ENCODE measurements at places on chromosomes 3 and 15.

- DNase-seq: peak; percentile 7
Measured at GRCh38 chr3:128559486-128560225, 66.7 kb upstream of the GATA2 start.

- no peak for DNase-seq
Measured at GRCh38 chr3:154168998-154169795, 48.0 kb downstream of the ARHGEF26 start.

GRCh38 chr3:25820366-25820765 is 30.5 kb downstream of the OXSM start:
- DNase-seq: no peak

DNA sequence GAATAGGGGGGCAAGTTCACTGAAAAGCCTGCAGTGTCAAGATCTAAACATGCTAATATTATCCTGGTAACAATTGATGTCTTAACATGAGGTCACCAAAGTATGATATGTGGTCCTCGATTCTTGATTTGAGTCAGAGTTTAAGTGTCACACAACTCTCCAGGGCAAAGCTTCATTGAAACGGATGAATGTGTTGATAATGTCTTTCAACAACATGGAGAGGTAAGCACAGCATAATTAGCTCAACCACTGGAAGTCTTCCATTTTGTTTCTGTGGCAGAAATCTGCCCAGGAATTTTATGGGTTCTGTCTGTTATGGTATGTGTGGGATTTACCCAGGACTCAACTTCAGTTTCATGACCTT is 591.5 kb downstream of the ZNF385D start:
- DNase-seq: no peak

DNA sequence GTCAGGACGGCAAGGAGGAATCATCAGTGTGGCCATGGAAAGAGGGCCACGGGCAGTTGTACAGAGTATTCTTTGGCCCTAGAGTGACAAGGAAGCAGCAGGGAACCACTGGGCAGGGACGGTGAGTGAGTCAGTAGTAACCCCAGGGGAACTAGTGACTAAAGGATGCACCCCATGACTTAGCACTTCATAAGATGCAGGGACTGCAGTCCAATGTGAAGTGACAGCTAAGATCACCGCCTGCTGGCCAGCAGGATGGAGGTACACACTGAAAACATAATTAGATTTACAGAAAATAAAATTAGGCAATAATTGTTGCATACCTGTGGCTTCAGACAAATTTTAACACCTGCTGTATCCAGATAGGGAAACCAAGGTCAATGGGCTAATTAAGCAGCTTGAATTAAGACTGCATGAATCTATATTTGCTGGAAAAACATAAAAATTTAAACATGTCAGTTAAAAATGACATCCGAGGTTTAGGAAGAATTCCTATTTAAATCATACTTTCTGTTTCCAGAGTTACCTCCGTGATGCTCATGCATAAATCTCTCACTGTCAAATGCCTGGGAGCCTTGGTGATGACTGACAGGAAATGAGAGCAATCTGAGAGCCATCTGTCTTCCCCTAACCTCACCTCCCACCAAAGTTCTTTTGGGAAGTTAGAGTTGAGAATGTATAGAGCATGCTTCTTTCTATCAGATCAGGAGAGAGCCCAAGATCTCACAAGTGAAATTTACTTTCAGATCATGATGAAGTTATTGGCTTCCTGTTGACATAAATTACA is 56.5 kb downstream of the DCLK3 start:
- DNase-seq: no peak

- no peak for DNase-seq
Measured at GRCh38 chr3:124491098-124491497, 239.2 kb upstream of the UMPS start.

DNA sequence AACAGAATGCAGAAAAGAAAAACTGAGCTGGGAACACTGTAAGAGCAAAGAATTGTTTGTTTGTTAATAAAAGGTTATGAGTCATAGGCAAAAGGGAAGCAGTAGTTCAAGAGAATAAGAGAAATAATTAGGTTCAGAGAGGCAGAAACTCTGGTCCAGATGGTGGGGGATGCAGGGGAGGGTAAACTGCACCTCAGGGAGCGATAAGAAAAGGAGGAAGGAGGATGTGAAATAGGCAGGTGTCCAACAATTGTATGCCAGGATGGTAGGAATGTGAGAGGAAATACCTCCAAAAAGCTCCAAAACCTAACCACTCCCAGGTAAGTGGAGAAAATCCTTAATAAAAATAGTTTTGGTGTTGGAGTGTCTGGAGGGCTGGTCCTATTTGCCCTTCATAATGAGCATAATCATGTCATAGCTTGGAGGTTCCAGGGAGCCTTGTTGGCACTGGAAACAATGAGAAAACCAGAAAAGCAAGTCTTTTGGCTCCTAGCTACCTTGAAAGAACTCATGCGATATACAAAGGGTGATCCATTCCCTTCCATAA is 405.4 kb upstream of the TBL1XR1 start:
- DNase-seq: no peak

- DNase-seq: no peak
Measured at GRCh38 chr15:95497634-95498033, 832.9 kb upstream of the NR2F2 start.

DNA sequence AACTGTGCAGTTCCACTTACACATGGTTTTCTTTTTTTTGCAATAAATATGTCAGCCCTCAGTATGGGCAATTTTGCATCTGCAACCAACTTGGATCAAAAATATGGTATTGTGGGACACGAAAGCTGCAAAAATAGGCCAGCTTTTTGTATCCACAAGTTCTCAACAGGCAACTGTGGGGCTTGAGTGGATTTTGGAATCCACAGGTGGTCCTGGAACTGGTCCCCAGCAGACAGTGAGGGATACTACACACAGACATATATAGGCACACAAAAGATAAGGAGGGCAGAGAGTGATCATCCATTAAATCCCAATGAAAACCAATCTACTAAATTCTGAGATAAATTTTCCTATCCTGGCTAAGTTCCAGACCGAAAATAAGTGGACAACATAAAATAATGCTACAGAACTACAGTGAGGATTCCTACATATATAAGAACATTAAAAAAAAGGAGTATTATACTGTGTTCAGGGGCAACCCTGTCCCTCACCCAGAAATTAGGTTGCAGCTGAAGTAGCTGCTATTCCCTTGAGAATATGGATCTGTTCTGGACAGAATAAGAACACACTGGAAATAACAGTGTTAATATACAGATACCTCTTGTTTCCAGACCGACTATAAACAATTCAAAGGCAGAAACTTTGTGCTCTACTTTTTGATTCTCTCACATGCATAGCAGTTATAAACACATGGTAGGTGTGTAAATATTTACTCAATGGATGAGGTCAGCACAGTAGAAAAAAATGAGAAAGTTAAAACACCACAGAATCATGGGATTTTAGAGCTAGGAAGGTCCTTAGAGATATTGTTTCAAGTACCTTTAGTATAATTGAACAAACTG is 25.4 kb downstream of the DENND4A start:
- no peak for DNase-seq

- no peak for DNase-seq
Measured at GRCh38 chr3:98536456-98537017, 4.8 kb downstream of the GPR15 start.

DNA sequence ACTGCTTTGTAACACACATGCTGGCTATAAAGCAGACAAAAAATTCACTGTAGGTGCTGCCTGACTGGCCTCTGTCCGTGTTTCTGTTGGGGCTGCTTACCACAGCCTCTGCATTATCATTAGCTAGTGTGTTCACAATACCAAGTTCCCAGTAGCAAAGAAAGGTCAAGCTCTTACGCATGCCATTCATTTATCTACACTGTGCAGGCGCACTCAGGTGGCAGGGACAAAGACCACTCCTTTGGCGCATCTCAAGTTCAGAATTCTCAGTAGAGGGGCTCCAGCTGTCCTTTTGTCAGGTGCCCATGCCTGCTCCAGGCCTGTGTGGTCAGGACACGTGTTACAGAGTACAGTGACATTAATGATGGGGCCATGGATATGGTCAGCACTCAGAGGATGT is 22.3 kb downstream of the MLH1 start:
- DNase-seq: no peak

- DNase-seq: no peak
Measured at GRCh38 chr15:31457631-31458526, 131.2 kb downstream of the KLF13 start.

- DNase-seq: no peak
Measured at GRCh38 chr3:161879470-161879869, 382.9 kb downstream of the OTOL1 start.

DNA sequence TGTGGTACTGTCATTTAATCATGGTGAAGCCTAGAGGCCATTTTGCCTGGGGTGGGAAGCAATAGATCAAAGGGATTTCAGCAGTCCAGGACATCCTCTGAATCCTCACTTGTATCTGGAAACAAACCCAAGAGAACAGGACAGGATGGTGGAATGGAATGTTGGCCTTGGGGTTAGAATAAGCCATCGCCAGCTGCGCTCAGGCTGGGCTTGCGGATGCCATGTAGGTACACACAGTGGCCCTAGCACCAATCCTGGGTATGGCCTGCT is 76.5 kb upstream of the ALDH1A3 start:
- no peak for DNase-seq

GRCh38 chr3:121493431-121493830 is 52.4 kb downstream of the POLQ start:
- no peak for DNase-seq

DNA sequence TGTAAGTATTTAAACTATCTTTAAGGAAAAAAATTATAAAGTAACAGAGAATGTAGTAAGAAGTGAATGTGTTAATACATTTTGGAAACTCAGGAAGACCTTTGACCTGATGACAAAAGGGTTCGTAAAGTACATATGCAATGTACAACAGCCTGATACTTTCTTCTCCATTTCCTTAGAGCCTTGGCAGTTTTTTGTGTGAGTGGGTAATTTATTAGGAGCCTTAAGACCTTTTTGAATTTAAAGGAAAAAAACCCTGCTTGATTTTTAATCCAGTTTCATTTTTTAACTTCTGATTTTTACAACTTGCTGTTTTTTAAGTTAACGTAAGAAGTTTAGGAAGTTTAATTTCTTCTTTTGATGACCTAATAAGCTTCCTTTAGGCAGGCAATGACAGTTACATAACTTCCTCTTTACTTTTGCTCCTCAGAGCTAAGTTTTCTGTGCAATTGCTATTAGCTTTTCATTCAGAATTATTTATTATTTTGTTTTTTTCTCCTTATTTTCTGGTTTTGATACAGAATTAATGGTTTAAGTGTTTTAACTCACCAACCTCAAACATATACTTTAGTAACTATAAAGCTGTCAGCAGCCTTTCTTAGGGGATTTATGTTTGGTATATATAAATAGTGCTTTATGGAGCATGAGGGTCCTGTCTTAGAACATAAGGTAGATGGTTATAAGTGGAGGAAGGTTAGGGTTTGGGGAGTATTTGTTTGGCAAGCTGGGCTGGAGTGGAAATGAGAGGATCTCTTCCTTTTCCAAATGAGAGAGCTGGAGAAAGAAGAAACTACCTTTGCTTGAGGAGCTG is 35.2 kb downstream of the ARMC8 start:
- DNase-seq: no peak

GRCh38 chr3:154112146-154112852 is 8.9 kb upstream of the ARHGEF26 start:
- DNase-seq: no peak

DNA sequence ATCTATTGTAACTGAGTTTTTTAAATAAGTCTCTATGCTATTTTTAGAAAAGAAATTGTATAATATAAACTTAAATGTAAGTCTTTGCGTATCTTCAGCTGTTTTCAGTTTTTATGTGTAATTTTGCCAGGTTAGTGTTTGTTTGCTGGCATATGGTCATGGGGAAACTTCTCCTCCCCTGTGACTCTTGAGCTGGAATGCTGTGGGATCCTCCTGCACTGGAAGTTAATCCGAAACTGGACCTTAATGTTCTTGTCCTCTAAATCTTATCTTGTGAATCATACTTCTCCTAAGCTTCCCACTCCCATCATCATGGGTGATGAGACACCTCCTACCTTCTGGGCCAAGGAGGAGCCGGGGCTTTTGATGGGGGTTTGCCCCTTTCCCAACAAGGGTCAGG is 52.4 kb upstream of the CHST2 start:
- DNase-seq: no peak

DNA sequence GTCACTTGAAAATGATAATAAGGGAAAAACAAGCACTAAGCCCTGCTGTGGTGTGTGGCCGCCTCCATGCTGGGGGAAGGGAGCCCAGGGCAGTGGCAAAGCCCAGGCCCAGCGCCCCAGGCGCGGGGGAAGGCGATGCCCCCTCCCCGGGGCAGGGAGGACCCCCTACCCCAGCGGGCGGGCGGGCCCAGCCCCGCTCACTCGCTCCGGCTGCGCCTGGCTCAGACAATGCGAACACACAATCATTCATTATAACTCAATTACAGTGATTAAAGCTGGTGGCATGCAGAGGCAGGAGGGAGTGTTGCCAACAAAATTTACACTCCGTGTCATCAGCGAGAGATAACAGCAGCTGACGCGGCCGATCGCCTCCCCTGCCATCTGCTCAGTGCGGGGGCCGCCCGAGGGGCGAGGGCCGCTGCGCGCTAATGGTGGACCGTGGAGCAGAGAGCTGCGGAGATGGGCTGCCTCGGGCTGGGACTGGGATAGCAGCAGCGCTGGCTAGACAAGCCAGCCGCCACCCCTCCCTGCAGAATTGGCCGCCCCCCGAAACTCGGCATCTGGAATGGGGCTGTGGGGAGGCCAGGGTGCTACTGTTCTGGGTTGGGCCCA is 64.1 kb downstream of the TLE3 start:
- no peak for DNase-seq

DNA sequence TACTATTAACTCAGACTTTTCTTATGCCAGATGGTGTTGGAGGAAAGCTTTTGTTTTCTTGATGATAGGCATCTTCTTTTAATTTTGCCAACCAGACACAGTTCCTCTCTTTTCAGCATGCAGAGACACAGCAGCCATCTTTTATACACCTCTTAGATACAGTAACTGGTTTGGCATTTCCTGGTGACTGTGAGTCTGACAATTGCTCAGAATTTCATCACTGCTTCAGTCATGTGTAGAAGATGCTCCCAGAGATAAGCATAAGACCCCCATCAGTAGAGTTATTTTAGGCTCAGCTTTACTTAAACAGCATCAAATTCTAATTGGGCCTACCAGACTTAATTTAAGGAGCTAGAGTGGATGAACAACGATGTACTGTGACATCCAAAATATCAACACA is 779.0 kb downstream of the SQOR start:
- DNase-seq: no peak

- DNase-seq: no peak
Measured at GRCh38 chr3:11143476-11143875, 10.8 kb upstream of the HRH1 start.

DNA sequence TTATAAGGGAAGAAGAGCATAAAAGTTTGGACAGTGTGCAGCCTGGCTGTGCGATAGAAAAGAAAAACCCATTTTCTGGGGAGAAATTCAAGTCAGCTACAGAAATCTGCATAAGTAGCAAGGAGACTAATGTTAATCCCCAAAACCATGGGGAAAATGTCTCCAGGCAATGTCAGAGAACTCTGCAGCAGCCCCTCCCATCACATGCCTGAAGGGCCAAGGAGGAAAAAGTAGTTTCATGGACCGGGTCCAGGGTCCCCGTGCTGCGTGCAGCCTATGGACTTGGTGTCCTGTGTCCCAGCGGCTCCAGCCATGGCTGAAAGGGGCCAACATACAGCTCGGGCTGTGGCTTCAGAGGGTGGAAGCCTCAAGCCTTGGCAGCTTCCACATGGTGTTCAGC is 28.3 kb upstream of the COLQ start:
- no peak for DNase-seq

Data from activated CD4-positive, alpha-beta T cell treated with anti-CD3 and anti-CD28 coated beads, Interleukin-2, amount 50 U/mL, for 1 hour (primary cell).